ENCODE measurements at places on chromosomes 3 and 15.

- no peak for DNase-seq
Observed at GRCh38 chr3:127064391-127065137, 81.6 kb downstream of the PLXNA1 start.

- DNase-seq = no peak
Observed at GRCh38 chr3:133476971-133477375, 77.1 kb downstream of the BFSP2 start.

DNA sequence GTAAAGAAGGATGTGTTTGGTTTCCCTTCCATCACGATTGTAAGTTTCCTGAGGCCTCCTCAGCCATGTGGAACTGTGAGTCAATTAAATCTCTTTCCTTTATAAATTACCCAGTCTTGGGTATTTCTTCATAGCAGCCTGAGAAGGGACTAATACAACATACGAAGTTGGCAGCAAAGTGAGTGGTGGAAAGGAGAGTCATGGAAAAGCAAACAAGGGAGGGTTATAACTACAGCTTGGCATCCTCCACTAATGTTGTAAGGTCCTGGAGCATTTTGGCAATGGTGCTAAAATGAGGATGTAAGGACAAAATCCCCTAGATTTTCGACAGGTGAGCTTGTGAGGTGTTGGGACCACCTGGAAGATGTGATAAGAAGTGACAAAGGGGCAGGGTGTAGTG is 5.8 kb upstream of the TMEM41A start:
- DNase-seq = no peak

DNA sequence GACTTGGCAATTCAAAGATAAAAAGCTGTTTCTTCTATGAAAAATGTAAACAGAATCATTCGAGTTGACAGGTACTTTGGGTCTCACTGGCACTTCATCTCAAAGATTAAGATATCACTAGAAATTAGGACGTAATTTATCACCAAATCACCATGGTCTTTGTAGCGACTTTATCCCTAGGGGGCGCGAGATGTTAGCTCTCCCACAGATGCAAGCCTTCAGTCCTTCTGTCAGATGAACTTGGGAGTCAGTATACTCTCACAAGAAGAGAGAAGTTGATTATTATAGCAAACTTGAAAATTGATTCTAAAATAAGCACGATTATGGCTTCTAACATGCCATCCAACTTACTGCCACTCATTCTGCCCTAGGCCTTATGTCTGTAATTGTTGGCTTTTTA is 150.3 kb downstream of the ALCAM start:
- no peak for DNase-seq

DNA sequence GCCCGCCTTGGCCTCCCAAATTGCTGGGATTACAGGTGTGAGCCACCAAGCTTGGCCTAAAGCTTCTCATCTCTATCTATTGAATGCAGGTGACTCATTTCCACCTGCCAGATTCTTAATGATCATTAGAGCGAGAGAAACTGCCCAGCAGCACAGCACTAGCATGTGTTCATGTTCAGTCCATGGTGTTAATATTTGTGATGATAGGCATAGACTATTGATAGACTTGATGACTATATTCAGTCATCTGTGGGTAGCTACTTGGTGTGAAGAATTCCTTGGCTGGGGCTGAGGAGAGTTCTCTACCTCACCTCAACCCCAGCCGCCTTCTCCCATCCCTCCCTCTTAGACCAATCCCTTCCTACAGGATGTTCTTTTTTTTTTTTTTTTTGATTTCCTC is 60.0 kb downstream of the ST6GAL1 start:
- DNase-seq = no peak

GRCh38 chr3:42661593-42662022 is 8.1 kb downstream of the ZBTB47 start:
- DNase-seq = no peak

DNA sequence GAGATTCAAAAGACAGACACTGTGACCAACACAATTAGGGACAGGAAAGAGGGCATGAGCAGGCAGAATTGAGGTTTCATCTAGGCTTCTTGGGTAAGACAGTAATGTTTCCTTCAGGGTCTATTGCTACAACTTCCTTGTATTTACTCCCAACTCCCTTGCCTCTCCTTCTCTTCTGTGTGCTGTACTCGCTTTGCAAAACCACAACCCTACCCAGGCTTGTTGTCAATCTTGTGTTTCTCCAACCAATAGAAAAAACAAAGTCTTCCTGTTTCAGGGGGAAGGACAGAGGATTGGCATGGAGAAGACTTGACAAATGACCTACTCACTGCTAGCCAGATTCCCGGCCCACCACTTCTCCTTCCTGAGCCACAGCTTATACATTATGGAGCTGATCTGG is 36.3 kb upstream of the MASP1 start:
- no peak for DNase-seq

GRCh38 chr3:20574746-20575145 is 388.7 kb upstream of the SGO1 start:
- no peak for DNase-seq

DNA sequence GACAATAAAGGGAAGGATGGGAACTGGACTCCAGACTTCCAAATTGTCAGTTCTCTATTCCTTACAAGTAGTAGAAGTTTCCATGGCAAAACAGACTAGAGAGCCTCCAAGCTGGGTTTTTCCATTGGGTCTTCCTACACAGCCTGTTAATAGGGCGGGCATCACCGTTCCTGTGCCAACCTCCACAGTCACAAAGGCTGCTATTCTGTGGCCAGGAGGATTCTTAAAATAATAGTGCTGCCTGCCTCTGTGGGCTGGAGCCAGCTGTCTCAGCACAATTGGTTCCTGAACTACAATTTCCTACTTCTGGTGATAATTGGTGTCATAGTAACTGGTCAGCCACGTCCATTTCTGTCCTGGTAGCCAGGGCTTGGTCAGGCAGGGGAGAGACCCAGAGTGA is 38.6 kb downstream of the LYZL4 start:
- no peak for DNase-seq

GRCh38 chr3:157692468-157692867 is 189.3 kb upstream of the VEPH1 start:
- DNase-seq = no peak

DNA sequence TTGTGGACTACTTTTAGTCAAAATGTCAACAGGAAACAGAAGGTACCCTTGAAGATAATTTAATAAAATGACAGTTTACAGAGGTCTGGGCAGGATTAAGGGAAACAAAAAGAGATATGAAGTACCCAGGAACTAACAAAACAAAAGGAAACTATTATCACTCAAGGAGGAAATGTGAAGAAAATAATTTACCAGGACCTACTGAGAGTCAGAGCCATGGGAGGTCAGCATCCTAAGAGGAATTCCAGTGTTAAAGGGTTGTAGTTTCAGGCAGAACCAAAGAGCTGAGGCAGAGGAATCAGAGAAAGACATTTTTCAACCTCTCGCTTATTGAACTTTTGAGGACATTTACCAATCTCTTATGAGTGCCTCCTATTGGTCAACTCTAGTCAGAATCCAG is 408.9 kb upstream of the CBLB start:
- no peak for DNase-seq

DNA sequence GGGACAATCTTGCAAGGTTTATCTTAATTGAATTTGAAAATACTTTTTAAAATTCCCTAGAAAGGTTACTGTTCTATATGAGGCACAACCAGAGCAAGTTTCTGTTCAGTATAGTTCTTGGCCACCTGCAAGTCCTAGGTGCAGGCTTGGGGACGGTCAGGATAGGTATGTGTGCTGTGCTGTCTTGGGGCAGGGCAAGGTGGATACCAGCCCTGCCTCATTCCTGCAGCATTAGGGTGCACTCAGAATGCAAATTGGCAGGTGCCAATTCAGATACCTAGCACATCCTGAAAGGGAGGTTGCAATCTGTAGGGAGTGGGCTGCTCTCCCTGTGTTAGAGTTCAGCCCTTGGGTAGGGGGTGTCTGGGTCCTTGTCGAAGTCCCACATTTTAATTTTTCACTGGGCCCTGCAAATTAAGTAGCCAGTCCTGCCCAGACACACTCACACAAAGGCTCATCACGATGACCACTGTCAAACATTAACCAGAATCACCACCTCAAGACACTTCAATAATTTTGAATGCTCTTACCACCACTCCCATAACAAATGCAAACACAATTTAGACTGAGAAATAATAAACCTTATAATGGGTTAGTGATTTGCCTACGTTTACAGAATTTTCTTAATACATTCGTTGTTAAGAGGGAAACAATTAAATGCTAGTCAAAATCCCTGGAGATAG is 838.0 kb upstream of the NR2F2 start:
- DNase-seq = no peak

DNA sequence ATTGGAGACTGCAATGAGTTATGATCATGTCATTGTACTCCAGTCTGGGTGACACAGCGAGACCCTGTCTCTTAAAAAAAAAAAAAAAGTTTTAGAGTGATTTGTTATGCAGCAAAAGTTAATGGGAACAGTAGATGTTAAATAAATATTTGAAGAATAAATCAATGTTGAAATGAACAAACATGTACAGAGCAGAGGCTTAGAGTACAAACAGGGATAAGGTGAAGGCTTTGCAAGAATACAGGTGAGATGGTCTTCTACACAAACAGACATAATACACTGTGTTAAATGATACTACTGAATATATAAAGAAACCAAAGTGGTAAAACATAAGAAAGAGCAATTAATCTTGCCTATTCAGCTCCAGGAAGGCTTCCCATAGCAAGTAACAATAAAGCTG is 265.4 kb downstream of the CNTN3 start:
- DNase-seq = no peak

GRCh38 chr3:62039586-62039985 is 333.8 kb downstream of the FEZF2 start:
- DNase-seq = no peak

DNA sequence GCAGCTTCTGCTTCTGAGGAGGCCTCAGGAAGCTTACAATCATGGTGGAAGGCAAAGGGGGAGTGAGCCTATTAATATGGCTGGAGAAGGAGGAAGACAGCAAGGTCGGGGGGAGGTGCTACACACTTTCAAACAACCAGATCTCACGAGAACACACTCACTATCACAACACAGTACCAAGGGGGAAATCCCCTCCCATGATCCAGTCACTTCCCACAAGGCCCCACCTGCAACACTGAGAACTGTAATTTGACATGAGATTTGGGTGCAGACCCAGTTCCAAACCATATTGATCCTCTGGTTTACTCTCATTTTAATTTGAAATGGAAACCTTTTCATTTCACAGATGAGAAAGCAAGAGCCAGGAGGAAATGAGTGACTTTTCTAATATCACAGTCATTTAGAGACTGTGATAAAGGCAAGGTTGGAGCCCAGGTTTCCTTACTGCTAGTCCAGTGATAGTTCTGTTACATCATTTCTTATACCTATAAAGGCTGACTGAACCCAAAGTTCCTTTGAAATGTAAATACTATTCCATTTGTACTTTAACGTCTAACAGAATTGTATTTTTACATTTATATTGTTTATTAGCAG is 105.8 kb upstream of the GAP43 start:
- no peak for DNase-seq

- no peak for DNase-seq
Observed at GRCh38 chr3:78951342-78951945, 816.4 kb downstream of the ROBO1 start.

GRCh38 chr3:135040321-135041240 is 245.5 kb downstream of the EPHB1 start:
- no peak for DNase-seq

DNA sequence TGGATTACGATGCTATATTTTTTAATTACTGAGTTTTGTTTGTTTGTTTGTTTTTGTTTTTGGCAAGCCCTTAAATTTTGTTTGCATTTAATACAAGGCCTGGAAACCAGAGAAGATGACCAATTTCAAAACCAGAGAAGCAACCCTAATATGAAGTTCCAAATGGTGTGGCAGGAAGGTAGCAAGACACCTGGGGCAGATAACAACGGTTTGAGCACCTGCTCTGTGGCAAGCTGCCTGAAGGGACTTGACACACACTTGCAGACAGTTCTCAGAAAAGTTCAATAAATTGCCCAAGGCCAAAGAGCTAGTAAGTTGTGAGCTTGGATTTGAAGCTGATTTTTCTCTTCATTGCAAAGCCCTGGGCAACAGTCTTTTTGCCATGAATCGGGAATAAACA is 151.2 kb upstream of the UBE2E1 start:
- no peak for DNase-seq

- no peak for DNase-seq
Observed at GRCh38 chr15:70488941-70489848, 274.2 kb downstream of the UACA start.

DNA sequence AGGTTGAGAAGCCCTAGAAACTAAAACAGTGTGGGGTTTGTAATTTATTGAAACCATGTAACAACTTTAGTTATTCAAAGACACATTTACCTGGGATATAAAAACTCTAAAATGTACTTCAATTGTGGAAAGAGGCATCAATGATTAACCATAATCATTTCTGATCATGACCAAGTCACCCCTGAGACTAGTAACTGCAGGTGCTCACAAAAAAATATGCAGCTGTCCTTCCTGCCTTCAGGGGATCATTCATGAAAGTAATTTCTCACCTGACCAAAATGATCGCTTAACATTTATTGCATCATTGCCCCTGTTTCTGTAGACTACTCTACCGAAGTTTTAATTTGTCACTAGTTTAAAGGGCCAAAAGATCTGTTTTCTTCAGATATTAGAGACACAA is 9.0 kb downstream of the ACP3 start:
- no peak for DNase-seq

- no peak for DNase-seq
Observed at GRCh38 chr15:71716990-71717389, 93.4 kb upstream of the NR2E3 start.

DNA sequence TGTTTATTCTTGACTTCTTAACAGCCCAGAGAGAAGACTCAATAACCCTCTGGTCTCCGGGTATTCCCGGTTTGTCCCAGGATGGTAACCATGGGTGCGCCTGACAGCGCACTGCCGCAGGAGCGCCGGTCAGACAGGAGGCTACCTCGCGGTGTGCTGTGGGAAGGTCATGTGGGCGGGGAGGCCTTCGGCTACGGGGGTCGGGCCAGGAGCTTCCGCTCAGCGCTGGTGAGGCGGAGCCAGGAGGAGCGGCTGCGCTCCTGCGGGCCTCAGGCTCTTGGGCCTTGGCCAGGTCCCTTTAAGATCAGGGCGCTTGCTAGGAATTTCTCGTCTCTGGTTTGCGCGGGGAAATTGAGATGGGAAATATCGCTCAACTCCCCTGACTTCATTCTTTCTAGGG is 182.3 kb upstream of the NDN start:
- peak; percentile 70 for DNase-seq

- DNase-seq = no peak
Observed at GRCh38 chr3:104909198-104909597, 457.5 kb upstream of the ALCAM start.

- peak; percentile 78 for DNase-seq
Observed at GRCh38 chr3:23949784-23950183, 4.7 kb downstream of the NR1D2 start.

- no peak for DNase-seq
Observed at GRCh38 chr15:72033285-72033684, 84.7 kb downstream of the MYO9A start.

DNA sequence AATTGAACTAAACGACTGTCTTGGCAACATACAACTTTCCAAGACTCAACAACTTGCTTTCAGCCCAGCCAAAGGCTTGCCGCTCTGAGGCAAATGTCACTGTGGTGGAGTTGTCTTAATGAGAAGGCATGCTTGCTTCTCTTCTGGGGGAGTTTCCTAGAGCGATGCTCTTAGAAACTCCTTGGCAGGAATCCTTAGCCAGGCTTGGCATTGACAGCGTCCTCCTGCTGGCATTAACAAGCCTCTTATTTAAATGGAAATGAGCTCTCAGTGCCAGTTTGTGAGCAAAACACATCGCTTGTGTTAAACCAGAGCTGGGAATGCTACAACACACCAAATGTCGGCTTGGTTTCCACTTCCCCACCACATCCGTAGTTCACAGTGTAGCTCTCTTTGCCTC is 265.5 kb upstream of the TPRG1 start:
- DNase-seq = no peak
